Naive thymus-derived CD8-positive, alpha-beta T cell (primary cell): ENCODE measurements at places on chromosomes 3 and 15.
A peak's percentile ranks its signal among the peaks of the same experiment; 100 is the strongest.

- DNase-seq, result no peak
Observed at GRCh38 chr15:93706495-93707292, 524.7 kb upstream of the MCTP2 start.

GRCh38 chr15:68188647-68189046 lies 16.5 kb downstream of the CALML4 start:
- no peak for DNase-seq

GRCh38 chr3:14260463-14260862 lies 81.8 kb downstream of the LSM3 start:
- no peak for DNase-seq

DNA sequence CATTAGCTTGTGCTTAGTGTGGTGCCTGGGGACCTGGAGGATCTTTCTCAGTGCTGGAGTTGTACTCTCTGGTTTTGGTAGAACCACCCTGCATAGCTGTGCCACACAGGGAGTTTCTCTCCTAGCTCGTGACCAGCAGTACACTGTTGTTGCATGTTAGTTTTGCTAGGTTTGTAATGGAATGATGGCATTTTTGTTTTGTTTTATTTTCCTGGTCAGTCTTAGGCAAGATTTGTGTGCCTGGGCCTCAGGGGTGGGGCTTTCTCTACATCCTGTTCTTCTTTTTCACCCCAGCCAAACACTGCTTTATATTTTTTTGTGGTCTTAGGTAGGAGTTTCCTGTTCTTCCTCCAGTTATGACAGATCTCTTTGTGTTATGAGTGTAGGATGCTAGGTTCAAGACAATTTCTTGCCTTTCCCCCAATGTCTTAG lies 534.5 kb upstream of the KCNMB2 start:
- DNase-seq, result peak; percentile 48

- no peak for DNase-seq
Observed at GRCh38 chr15:66147440-66147839, 106.1 kb downstream of the MEGF11 start.

DNA sequence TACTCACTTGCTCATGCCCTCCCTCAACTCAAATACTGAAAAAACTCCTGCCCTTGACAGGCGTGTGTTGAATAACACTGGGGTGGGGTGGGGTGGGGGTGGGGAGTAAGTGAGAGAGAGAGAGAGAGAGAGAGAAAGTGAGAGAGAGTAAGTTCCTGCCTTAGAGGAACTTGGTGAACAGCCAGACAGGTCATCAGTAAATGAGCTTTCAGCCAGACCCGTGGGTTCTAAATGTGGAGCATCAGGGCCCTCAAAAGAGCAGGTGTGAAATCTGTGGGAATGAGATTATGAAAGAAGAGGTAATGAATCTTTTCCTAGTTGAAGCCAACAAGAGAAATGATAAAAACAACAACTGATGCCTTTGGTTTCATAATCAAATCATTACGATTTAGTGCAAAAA lies 134.4 kb upstream of the FAM3D start:
- DNase-seq, result no peak

- DNase-seq, result no peak
Observed at GRCh38 chr3:138367911-138368310, 19.5 kb downstream of the MRAS start.

DNA sequence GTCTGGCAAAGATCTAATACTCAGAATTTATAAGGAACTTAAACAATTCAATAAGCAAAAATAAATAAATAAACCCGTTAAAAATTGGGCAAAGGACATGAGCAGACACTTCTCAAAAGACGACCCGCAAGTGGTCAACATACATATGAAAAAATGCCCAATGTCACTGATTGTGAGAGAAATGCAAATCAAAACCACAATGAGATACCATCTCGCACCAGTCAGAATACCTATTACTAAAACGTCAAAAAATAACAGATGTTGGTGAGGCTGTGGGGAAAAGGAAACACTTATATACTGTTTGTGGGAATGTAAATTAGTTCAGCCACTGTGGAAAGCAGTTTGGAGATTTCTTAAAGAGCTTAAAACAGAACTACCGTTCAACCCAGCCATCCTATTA lies 188.0 kb upstream of the MRPL3 start:
- DNase-seq, result no peak

DNA sequence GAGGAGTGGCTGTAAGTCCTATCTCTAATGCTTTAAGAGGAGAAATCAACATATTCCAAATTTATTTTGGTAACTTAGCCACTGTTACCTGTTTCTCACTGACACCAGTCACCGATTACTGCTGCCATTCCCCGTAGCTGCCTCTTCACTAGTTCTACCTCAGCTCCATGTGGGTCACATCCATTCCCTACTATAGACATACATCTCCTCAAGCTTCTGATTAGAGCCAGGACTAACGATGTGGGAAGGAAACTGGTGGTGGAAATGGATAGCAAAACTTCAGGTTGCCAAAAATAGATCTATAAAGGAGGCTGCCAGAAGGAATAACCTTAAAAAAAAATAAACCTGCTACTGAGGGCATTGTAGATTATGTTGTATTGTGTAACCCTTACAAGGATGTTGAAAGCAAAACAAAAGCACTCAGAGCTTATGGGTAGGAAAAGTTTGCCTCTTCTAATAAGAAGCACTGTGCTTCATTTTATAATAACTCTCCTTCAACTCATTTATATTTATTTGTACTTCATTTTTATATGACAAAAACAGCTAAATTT lies 56.0 kb downstream of the KAT2B start:
- DNase-seq, result no peak

DNA sequence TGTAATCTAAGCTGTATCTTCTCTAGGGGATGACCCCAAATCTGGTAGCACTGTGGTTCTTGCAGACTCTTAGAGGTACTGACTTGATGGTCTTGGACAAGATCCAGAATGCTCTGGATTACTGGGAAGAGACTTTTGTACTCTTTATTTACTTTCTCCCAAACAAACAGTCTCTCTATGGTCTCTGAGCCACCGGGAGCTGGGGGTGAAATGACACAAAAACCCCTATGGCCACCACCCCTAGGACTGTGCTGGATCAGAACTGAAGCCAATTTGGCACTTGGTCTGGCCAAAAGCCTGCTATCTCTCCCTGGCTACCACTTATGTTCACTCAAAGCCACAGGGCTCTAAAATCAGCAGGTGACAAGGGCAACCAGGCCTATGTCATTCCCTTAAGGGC lies 50.2 kb upstream of the SI start:
- DNase-seq, result no peak

DNA sequence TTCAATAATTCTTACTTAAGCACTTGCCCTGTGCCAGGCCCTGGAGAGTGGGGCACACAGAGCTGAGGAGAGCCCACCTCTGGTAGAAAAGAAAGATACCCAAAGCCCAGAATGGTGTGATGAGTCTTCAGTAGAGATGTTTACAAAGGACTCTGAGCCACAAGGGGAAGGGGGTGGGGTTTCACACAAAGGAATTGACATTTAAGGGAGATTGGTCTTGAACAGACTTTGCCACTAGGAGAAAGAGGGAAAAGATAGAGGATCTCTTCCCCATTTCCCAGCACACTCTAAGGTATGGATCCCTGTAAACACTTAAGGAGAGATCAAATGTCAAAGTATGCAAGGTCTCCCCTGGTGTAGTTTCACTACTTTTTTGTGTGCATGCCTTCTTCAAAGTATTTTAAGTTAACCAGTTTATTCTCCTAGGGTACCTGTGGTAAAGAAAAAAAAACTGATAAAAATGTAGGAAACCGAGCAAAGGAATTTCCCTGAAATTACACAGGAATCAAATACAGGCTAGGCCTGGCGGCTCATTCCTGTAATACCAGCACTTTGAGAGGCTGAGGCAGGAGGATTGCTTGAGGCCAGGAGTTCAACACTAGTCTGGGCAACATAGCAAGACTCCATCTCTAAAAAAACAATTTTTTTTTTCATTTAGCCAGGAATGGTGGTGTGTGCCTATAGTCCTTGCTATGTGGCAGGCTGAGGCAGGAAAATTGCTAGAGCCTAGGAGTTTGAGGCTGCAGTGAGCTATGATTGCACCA lies 117.6 kb upstream of the SKOR1 start:
- DNase-seq, result no peak

- DNase-seq, result no peak
Observed at GRCh38 chr3:159854500-159855124, 134.0 kb upstream of the IL12A start.

DNA sequence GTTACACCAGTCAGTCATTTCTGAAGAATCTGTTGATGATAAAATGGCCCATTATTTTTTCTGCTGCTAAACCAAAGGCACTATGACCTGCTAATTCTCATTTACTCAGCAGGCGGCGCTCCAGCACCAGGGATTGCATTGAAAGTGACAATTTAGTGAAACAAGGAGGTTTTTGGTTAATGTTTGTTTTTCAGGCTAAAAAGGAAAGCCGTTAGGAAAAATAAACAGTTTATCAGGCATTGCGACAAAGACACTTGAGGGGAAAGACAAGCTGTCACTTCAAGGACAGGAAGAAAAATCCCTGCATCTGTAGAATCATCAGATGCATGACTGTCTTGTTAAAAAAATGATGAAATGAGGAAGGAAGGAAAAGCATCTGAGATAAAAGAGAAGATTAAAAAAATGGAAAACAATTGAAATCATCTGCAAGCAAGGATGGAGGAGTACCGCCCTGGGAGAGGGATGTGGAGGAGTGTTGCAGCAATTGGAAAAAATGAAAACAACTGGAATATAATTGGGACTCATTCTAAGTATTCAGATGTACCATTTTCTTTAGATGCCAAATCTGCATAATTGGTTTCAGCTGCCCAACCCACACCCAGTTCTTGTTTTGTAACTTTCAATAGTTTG lies 54.0 kb downstream of the NR1D2 start:
- DNase-seq, result peak; percentile 12

- DNase-seq, result no peak
Observed at GRCh38 chr3:151770956-151771355, 37.2 kb downstream of the AADACL2 start.

GRCh38 chr3:160454995-160455394 lies 5.4 kb upstream of the TRIM59 start:
- no peak for DNase-seq

DNA sequence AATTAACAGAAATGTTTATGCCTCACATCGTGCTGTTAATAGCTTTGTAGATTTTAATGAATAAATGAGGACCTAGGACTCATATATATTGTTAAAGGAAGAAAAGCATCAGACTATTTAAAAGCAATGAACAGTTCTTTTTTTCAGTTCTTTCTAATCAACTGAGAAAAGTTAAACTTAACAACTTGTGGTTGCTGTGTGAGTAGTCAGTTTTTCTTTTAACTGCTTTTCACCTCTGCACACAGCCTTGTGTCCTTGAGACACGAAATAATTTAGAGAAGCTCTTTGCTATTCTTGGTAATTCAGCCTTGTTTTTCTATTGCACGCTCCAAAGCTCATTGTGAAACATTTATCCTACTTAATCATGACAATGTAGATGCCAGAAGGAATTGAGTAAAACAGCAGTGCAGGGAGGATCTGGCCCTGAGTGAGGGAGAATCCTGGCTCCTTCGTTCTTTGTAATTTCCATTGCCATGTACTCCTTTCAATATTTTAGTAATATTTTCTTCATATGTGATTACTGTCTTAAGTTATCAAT lies 499.0 kb downstream of the PYDC2 start:
- no peak for DNase-seq

- DNase-seq, result no peak
Observed at GRCh38 chr3:172106037-172106954, 66.9 kb downstream of the FNDC3B start.

- no peak for DNase-seq
Observed at GRCh38 chr3:50269977-50270413, 1.0 kb downstream of the SEMA3B start.

DNA sequence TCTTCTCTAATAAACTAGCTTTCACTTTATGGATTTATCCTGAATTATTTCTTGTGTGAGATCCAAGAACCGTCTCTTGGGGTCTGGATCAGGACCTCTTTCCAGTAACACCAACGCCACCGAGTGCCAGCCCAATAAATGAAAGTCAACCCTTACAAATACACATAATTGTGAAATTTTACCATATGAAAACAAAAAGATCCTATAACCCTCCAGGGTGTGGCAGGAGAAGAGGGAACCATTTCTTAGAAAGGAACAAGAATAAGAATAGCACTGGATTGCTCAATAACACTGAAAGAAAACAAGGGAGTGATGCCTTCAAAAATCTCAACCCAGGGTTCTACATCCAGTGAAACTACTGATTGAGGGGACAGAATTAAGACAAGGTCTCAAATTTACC lies 51.6 kb upstream of the ACKR4 start:
- no peak for DNase-seq

- no peak for DNase-seq
Observed at GRCh38 chr3:143821862-143822261, 26.4 kb downstream of the SLC9A9 start.

DNA sequence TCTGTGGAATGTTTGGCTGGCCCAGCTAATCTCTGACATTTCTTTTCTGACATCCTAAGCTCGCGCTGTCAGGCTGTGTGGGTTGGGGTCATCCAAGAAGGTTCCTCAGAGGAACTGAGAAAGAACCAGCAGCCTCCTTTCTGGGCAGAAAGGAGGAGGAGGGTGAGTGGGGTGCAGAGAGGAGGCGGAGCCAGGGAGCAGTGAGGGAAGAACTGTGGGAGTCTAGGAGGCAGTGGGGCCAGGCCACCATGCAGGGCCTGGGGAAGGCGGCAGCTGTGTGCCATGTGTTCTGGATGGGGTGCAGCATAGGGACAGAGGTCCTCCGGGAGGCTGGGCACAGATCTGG lies 5.3 kb downstream of the SEMA7A start:
- no peak for DNase-seq

DNA sequence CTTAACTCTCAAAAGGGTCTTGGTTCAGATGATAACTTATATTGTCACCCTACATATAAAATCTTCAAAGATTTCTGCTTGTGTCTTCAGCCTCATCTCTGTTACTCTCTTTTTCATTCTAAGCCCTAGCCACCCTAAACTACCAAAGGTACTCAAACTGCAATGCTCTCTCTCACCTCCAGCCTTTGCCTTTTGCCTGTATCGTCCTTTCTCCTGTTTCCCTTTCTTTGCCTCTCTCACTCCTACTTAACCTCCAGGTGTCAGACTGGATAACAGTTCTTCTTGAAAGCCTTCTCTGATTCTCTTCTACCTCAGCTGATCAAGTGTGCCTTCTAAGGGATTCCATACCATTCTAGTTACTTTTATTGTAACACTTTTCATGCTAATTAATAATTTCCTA lies 149.8 kb downstream of the SERPINI1 start:
- DNase-seq, result no peak

DNA sequence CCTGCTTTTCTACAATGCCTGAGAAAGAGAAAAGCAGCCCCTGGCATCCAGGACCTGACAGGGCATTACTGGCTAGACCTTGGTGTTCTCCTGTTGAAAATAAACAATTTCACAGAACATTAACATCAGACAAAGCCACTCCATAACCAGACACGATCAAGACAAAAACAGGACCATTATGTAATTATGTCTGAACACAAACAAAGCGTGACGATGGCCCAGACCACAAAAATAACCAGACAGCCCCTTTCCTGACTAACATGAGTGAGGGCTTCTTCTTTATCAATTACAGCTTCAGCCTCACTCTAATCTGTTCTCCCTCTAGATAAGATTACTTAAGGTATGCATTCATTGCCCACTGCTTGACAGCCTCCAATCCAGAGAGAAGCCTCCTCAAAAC lies 172.7 kb upstream of the LMCD1 start:
- DNase-seq, result no peak

- DNase-seq, result no peak
Observed at GRCh38 chr3:197881970-197882338, 68.0 kb upstream of the RPL35A start.
